H1 (cell line): ENCODE measurements at places on chromosomes 2 and 18. TPM values are rescaled to one million over a fixed set of nuclear protein-coding genes. Genes with fewer than 3 reads are reported as not detected.

DNA sequence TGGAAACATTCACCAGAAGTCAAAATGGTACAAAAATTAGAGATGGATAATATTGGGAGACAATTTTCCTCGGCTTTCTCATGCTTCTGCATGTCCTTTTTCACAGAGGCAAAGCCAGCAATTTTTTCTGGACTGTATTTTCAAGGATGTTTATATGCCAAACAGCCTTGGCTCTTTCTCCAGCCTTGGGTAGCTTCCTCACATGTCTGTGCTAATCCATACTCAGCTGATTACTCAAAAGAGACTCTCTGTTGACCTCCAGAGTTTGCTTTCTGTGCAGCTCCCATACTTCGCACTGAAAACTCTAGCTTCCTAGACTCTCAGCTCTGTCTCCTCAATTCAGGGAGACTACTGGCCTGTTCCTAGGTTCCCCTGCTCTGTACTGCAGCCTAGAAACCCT, 10.6 kb downstream of the C18orf63 start:
- DNase-seq, result no peak

Gene CCDC121
- 1.5 and 2.0 TPM in 2 replicates for total RNA-seq

DNA sequence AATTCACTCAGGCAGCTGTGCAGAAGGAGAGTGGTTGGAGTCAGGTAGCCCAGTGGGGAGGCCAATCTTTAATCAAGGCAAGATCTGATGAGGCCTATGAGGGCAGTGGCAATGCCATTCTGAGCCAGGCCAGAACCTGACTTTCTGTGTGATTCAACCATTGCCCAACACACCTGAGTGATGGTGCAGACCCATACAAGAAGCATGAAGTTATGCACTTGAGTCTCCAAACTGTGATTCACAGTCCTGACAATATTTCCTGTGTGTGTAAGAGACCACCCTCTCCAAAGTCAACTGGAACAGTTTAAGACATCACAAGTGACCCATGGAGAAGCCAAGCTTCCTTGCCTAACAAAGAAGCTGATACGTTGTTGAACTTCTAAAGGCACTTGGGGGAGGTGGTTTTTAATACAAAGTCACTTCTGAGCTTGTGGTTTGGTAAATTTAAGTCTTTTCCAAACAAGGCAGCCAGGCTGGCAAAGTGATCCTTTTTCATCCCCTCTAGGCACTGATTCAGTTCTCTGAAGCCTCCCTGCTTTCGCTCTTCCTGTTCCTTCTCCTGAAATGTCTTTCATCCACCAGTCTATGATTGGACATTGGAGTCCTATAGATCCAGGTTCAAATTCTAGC, 49.0 kb downstream of the VSNL1 start:
- peak; percentile 39 for DNase-seq

Gene ROCK2
- 28.8 and 29.0 TPM in 2 replicates for total RNA-seq

Gene NT5C1B
- not detected in 2 replicates for total RNA-seq

DNA sequence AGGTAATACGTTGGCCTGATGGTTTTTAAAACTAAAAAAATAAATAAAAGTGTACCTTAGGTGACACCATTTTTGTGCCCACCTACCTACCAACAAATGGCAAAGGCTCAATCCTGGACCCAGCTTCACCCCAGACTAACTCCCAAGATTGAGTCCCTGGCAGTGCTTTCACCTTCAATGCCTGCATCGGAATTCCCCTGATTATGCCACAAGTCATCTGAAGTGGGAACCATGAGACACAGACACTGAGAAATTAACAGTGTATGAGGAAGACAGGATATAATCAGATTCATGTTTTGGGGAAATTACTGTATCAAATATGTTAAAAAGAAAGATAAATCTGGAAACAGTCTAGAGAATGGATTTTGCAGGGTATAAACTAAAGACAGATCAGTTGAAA, 41.6 kb downstream of the ZBTB14 start:
- no peak for DNase-seq

Gene BOK
- total RNA-seq, result 33.7 and 34.7 TPM in 2 replicates

GRCh38 chr18:32301361-32301760, 111.5 kb downstream of the MEP1B start:
- no peak for DNase-seq

DNA sequence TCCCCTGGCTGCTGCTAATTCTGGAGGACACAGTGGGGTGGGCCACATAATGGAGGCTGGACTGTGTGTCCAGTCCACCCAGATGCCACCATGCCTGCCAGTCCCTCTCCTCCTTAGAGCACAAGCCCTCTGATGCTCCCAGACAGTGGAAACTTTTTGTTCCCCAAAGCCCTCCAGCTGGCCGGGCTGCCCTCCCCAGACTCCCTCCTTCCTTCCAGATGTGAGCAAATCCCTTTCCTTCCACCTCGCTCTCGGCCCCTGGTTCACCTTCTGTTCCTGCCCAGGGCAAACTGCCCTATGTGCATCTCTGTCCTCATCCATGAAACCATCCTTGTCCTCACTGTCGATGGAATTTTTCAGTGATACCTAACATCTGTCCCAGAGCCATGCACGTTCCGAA, 33.9 kb downstream of the LRRFIP1 start:
- no peak for DNase-seq

DNA sequence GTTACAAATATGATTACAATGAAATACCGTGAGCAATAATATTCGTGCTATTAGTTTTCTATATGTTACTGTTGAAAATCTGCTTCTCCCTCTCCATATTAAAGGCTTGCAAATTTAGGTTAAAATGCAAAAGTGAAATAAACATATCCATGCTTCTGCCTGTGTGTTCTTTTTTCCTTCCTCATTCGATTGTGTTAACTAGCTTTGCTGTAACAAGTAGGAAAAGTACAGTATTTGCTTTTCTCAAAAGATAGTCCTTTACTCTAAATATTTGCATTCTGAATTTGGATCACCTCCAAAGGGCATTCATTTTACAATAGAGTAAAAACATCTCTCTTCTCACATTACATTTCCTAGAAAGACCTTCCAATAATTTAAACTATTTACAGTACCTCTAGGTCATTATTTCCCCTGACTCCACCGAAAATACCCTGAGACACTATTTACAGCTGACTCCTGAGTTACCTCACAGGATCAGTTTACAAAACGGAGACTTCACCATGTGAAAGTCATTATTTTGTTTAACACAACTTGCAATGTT, 835.0 kb upstream of the FANCL start:
- no peak for DNase-seq

GRCh38 chr2:197348721-197349360, 38.3 kb upstream of the ANKRD44 start:
- DNase-seq, result no peak

Gene CEBPZ
- 186 and 201 TPM in 2 replicates for total RNA-seq

DNA sequence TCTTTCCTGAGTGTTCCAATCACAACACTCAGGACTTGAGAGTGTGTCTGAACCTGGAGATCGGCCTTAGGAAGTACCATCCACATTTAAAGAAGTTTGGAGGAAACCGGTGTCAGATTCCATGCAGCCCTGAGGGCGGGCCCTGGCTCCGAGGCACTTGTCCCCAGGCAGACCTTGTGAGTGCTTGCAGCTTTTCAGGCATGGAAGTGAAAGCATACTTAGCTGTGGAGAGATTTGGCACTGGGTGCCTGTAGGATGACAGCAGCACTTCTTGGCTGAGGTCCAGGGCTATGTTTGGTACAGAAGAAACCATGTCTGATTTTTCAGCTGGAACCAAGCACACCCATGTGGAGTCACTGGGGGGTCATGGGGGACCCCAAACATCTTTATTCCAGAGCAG, 230.8 kb downstream of the SEPTIN10 start:
- no peak for DNase-seq

Gene C2orf74
- 9.0 and 9.3 TPM in 2 replicates for total RNA-seq

Gene SMYD1
- not detected in 2 replicates for total RNA-seq

Gene SLC4A5
- 0.52 and 0.86 TPM in 2 replicates for total RNA-seq

DNA sequence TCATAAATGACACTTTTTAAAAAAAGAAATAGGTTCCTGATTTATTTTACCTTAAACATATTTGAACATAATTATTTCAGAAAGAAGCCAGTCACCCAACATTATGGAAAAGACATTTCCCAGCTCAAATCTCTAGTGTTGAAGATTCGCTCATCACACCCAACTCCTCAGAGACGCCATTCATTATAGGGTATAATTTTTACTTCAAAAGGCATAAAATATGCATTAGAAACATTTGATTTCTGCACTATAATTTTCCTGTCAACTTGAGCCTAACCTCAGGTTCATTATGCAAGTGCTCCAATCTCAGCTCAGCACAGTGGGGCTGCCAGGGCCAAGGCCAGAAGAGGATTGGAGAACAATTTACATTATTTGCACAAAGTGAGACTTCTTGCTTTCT, 58.8 kb upstream of the TTN start:
- DNase-seq, result no peak

GRCh38 chr18:26457195-26457594, 91.2 kb downstream of the KCTD1 start:
- no peak for DNase-seq

- DNase-seq, result no peak
These were observed 191.2 kb downstream of the METTL4 start for GRCh38 chr18:2380101-2380500.

DNA sequence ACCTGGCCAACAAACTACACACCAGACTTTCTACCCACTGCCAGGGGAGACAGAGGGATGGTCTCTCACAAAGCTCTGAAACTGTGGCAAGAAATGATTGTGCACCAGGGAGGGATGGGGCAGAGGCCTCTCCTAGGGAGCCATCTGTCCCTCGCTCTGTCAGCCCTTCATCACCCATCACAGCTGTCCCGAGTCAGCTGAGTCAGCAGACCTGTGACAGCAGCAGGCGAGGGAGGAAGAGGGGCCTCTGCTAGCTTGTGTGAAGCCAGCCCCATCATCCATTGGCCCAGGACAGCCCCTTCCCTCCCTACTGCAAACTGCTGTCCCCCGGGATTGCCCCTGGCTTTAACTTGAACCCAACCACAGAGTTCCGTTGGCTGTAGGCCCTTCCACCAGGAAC, 5.0 kb downstream of the SH2D6 start:
- DNase-seq, result no peak

Gene BMP10
- total RNA-seq, result not detected in 2 replicates

Gene ANKRD62
- total RNA-seq, result not detected in 2 replicates

GRCh38 chr18:45738660-45739059, 14.7 kb downstream of the SLC14A1 start:
- no peak for DNase-seq

DNA sequence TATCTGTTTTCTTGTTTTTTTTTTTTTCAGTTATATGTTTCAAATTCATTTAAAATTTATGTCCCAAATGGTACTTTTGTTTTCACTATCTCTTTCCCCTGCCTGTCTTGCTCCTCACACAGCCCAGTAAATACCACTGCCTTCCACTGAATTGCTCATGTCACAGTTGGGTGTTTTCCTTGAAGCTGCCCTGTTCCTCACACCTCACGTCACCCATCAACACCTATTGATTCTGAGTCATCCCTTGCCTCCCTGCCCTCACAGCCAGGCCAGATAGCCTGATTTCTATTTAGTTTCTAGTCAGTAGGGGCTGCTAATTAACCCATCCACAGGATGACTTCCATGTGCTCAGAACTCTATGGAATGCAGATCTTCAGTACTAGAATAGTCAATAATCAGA, 25.3 kb downstream of the FSHR start:
- no peak for DNase-seq

GRCh38 chr2:30455114-30455738, 8.2 kb downstream of the LCLAT1 start:
- DNase-seq, result no peak

GRCh38 chr2:240886678-240887609, 9.0 kb downstream of the MAB21L4 start:
- DNase-seq, result no peak

DNA sequence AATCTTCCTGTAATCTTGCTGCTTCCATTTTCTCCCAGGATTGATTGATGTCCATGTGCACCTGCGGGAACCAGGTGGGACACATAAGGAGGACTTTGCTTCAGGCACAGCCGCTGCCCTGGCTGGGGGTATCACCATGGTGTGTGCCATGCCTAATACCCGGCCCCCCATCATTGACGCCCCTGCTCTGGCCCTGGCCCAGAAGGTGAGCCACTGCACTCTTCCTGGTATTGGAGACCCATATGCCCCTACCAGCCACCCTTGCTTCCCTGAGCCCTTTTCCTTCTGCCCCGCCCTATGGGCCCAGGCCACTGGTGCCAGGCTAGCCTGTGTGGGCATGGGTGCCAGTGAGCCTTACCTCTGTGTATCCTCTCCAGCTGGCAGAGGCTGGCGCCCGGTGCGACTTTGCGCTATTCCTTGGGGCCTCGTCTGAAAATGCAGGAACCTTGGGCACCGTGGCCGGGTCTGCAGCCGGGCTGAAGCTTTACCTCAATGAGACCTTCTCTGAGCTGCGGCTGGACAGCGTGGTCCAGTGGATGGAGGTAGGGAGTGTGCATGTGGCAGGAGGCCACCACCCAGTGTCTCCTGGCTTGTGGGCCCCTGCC, 20.3 kb downstream of the CAD start:
- DNase-seq, result no peak

- DNase-seq, result no peak
These were observed 27.6 kb upstream of the STAT1 start for GRCh38 chr2:191041418-191042161.

- DNase-seq, result no peak
These were observed 65.2 kb upstream of the RAPH1 start for GRCh38 chr2:203600286-203600685.

- no peak for DNase-seq
These were observed 130.9 kb upstream of the SMAD7 start for GRCh38 chr18:49081511-49082155.

- peak; percentile 49 for DNase-seq
These were observed 408.2 kb downstream of the ZNF804A start for GRCh38 chr2:185006481-185006880.

DNA sequence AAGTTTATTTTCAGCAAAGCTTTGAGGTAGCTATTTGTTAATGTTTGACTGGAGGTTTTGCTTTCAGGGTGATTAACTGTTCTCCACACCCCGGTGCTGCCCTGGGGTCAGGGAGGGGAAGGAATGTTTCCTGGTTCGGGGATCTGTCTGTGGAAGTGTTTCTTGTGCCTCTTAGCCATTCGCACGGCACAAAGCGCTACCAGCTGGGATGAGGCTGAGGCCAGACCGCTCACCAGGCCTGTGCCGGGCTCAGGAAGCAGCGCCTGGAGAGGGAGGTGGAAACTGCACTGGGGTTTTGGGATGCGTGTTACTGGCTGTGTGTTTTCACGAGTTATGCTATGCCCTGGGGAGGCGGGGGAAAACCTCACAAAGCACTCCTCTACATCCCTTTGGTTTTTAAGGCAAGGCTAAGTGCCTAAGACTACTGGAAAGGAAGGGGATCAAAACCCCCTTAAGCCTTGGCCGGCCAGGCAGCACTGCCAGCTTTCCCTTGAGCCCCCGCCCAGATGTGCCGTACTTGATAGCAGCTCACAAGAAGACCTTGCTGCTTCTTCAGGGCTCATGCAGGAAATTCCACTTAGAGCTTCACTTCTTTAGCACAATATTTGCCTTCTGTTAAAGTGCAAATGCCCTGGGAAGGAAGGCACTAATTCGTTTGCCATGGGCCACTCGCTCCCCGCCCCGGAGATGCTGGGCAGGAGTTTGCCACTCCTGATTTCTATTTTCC, 65.7 kb upstream of the CNGA3 start:
- no peak for DNase-seq

- no peak for DNase-seq
These were observed 886.7 kb upstream of the CHAC2 start for GRCh38 chr2:52880872-52881271.

- DNase-seq, result no peak
These were observed 257.0 kb upstream of the GYPC start for GRCh38 chr2:126399001-126399400.

- no peak for DNase-seq
These were observed at the start of gene CAPN14 for GRCh38 chr2:31217465-31218200. CAPN14 (minus strand) TSS chr2:31217515; CDS start chr2:31205447, 12,068 bp downstream.
